ENCODE measurements at places on chromosomes 3 and 15.

DNA sequence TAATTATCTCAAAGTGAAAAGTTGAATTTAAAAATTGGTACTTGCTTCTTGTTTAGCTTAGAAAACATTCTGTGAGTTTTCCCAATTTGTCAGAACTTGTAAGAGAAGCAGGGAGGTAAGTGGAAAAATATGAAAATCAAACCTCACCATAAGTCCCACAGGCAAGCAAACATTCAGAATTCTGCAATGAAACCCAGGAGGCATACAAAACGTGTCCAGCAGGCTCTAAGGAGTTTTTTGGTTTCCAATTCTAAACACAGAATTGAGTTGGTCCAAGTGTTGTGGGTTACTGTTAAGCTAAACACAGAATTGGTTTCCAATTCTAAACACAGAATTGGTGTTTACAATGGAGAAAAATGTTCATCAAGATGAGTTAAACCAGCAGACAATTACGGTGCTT, 27.1 kb upstream of the ACKR4 start:
- no peak for DNase-seq

DNA sequence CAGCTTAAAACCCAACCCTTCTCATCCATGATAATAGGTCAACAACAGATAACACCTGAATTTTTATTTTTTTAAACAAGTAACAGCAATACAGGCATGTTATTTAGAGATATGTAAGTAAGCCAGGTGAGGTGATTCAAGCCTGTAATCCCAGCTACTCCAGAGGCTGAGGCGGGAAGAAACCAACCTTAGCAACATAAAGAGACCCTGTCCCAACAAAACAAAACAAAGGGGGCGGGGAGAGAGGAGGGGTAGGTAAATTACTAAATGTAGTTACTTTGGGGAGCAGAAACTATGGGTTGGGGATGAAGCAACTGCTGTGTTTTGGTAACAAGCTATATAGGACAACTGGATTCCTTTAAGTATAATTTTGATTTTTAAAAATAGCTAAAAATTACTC, 47.0 kb downstream of the GNB4 start:
- DNase-seq = no peak

DNA sequence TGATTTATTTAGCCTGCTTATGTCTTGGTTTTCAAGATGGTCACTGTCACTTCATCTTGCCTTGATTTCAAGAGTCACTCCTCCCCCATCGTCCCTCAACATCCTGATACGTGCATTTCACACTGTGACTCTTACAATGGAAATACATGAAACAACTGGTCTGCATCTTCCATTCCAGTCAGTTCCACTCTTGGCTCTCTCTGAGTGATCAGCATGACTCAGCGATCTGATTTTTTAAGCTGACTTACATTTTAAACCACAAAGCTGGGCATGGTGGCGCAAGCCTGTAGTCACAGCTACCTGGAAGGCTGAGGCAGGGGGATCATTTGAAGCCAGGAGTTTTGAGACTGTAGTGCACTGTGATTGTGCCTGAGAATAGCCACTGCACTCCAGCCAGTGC, 271.2 kb upstream of the ROPN1 start:
- DNase-seq = no peak

DNA sequence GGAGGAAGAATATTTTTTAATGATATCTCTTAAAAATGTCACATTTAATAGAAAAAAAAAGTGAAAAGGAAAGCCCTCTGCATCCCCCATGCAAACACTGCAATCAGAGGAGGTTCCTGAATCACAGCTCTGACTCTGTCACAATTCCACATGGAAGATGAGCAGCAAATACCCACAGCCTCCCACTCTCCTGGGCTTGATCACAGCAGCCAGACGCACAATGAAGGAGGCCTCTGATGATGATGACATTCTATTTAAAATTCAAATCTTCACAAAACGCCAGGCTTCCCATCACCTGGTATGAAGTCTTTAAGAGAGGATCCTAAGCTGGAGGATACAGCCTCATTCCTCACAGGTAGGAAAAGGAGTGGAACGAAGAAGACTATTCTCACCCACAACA, 9.1 kb upstream of the DIS3L start:
- no peak for DNase-seq

- no peak for DNase-seq
Measured at GRCh38 chr3:69199942-69200341, 77.5 kb upstream of the LMOD3 start.

- DNase-seq = peak; percentile 9
Measured at GRCh38 chr3:137062250-137062649, 104.5 kb downstream of the IL20RB start.

DNA sequence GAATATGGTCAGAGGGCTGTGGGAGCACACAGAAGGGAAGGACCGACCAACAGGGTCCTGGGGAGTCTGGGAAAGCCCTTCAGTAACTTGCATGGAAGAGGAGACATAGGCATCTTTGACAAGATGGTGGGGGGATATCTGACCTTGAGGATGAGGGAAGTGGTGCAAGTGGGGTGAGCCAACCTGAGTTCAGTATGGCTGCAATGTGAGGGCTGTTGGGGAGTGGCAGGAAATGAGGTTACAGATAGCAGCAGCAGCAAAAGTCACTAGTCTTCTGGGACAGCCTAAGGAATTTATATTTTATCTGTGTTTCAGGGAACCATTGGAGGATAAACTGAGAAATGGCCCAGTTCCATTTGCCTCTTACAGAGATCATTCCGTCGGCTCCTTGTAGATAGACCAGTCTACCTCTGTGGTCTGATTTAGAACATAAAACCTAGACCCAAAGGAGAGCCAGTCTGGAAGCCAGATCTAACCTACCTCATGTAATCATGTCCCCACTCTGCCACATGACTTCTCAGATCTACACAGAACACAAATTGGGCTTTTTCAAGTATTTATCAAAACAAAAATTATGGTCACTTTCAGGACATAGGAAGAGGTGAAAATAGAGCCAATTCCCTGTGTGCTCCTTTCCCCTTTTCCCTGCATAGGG, 75.6 kb downstream of the ST6GAL1 start:
- DNase-seq = no peak

DNA sequence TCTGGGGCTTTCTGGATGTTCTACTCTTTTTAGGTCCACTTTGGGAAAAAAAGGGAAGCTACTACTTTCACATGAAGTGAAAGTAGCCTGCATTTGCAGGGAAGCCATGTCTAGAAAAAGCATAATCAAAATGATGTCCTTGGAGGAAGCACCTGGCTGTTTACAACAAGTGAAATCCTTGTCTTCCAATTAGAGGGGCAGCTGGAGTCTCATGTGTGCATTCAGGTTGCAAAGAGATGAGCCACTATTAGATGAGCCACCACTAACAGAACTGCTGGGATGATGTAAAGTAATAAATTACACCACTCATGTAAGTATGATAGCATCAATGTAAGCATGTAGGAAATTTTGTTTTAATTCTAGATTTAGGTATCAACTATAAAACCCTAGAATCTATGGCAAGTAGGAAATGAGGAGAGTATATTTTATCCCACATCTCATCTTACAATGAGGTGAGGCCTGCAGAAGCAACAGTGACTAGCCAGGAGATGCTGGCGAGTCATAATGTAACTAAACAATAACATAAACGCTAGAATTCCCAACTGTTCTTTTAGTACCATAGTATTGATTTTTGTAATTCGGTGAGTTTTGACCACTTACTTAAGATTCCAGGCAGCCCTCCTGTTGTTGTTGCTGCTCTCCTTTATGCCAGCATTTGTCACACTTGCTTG, 75.9 kb downstream of the TMEM108 start:
- DNase-seq = no peak

GRCh38 chr3:66639809-66640356, 139.1 kb upstream of the LRIG1 start:
- DNase-seq = no peak

DNA sequence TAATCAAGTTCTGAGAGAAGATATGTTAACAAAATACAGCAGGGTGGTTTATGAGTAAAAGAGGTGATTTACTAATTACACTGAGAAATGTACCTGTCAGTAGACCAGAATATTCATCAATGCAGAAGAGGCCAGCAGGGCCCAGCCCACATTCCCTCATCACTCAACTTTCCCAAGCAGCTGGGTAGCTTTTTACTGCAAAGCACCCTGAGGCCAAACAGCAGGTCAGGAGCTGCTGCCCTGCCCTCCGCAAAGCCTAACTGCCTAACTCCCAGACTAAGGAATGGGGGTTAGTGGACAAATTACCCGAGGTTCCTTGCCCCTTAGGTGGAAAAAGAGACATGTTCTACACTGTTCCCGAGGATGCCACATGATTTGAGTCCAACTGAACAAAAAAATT, 108.2 kb downstream of the TBL1XR1 start:
- DNase-seq = no peak

GRCh38 chr3:24965706-24966385, 462.2 kb upstream of the RARB start:
- DNase-seq = no peak

Measured in GM13977 (cell line).